Activated effector memory CD4-positive, alpha-beta T cell treated with Interleukin-2 at 50 U/mL for 16 hours (primary cell): ENCODE measurements at places on chromosomes 12 and 14.

- no peak for DNase-seq
Observed at GRCh38 chr14:42214981-42215491, 608.4 kb downstream of the LRFN5 start.

DNA sequence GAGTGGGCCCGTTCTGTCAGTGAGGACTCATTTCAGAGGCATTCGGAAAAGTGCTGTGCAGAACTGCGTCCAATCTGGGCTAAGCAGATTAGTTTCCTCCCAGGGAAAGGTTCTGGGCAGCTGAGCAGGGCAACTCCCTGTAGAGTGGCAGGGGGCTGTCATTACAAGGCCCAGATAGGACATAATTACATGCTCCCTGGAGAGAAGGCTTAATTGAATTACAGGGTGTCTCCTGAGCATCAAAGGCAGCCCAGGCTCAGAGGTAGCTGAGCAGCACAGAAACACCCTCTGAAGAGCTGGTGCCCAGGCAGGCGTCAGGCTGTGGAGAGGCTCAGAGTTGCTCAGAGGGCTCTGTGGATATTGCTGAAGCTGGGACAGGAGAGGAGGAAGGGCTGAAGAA is 36.0 kb downstream of the SLC8A3 start:
- DNase-seq = no peak

- DNase-seq = no peak
Observed at GRCh38 chr12:68780731-68781130, 27.2 kb upstream of the MDM2 start.

GRCh38 chr12:113207613-113208040 is 13.6 kb upstream of the TPCN1 start:
- DNase-seq = no peak

- no peak for DNase-seq
Observed at GRCh38 chr12:124277394-124278241, 17.3 kb upstream of the RFLNA start.

- DNase-seq = no peak
Observed at GRCh38 chr14:64364907-64365306, 23.2 kb upstream of the MTHFD1 start.

DNA sequence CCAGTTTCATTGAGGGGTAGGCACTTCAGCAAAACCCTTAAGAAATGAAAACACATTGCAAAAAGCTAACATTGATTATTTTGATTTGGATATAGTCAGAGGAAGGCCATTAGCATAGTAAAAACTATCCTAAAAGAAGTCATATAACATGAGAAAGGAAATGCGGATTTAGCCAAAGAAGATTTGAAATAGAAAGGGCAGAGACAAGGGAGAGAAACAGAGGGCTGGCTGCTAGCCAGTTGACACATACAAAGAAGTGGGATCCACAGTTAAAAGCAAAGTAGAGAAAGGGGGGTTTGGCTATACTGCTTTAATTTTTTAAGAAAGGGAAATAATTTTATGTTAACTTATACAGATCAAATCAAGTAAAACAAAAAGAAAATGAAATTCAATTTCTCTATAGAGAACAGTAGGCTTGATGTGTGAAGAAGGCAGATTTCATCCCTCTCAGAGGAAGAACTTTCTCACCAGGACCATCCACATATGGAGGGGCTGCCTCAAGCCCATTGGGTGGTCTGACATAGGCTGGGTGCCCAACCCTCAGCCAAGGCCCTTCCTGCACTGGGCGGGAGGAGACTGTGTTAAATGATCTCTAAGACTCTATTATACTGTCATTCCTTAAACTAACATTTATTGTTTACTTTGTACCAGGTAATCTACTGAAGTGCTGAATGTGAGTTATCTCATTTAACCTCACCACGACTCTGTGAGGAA is 420.3 kb downstream of the CCDC91 start:
- DNase-seq = no peak

GRCh38 chr12:63151623-63152320 is 771 bp upstream of the AVPR1A start:
- no peak for DNase-seq

DNA sequence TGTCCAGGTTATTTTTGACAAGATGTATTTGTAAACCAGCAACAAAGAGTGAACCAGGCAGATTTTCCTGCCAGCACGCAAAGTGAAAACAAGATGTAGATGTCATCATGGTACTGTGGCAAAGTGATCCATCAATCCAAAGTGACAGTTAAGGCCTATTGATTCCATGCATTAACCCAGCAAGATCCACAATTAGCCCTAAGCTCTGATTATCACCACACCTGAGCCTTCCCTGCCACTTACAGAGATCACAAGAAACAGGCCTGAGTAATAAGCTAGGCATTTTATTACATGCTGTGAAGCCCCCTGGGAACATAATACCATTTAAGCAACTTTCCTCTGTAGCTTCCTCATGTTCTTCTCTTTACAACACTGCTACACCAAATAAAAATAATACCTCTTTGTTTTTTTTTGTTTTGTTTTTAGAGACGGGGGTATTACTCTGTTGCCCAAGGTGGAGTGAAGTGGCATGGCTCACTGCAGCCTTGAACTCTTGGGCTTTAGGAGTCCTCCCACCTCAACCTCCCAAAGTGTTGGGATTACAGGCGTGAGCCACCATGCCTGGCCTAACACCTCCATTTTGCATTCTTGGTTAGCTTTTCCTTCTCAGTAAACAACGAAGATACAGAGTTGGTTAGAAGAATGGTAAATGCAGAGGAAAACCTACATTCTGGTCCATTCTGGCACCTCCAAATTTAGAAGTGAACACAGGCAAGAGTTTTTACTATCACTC is 85.5 kb downstream of the STON2 start:
- DNase-seq = no peak

DNA sequence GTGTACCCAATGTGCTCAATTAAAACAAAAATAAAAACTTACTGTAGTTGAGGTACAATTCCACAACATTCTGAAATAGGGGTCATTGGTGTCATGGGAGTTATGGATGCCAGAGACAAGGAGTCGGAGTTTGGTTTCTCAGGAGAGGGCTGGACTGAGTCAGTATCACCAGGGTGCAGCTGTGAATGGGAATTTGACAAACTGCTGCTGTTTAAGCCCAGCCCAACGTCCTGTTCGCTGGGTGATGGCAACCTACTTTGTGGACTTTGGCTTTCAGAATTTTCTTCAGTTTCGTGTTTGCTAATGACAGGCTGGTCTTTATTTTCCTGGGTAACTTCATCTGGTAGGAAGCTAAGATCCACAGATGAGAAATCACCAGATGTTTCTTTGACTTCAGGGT is 3.9 kb downstream of the TBPL2 start:
- DNase-seq = no peak

DNA sequence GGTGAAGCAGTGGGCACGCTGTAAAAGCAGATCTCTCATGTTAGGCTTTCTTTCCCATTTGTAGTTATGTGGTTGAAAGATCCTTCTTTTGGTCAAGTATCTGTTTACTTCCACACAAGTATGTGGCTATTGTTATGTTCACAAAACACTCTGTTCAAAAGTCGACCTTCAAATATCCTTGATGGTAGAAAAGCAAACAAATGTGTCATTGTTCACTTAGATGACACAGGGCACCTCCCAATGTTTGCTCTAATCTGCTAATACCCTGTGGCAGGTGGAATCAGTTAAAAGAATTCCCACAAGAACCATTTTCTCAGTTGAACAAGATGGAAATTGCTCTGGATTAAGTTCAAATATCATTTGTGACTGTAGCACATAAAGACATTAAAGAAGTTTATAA is 43.6 kb upstream of the NAA30 start:
- no peak for DNase-seq

DNA sequence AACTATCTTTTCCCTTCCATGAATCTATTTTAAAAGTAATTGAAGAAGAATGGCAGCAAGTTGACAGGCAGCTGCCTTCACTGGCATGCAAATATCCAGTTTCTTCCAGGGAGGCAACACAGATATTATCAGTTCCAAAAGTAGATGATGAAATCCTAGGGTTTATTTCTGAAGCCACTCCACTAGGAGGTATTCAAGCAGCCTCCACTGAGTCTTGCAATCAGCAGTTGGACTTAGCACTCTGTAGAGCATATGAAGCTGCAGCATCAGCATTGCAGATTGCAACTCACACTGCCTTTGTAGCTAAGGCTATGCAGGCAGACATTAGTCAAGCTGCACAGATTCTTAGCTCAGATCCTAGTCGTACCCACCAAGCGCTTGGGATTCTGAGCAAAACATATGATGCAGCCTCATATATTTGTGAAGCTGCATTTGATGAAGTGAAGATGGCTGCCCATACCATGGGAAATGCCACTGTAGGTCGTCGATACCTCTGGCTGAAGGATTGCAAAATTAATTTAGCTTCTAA is 18.4 kb downstream of the TMPO start:
- DNase-seq = no peak

GRCh38 chr12:24206621-24207020 is 257.2 kb upstream of the SOX5 start:
- no peak for DNase-seq

- peak; percentile 40 for DNase-seq
Observed at GRCh38 chr14:97719931-97720330, 922.7 kb downstream of the VRK1 start.

DNA sequence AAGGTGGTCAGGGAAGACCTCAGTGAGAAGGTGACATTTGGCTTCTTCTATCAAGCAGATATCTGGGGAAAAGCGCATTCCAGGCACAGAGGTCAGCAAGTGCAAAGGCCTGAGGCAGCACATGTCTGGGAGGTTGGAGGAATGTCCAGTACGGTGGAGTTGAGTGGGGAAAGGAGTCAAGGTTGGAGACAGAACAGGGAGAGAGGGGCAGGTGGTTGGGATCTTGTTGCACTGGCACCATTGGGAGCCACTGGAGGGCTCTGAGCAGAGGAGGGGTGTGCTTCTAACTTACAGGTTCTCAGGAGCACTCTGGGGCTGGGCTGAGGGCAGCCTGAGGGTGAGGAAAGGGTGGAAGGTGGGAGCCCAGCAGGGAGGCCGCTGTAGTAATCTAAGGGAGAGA is 52.1 kb downstream of the EID3 start:
- no peak for DNase-seq

DNA sequence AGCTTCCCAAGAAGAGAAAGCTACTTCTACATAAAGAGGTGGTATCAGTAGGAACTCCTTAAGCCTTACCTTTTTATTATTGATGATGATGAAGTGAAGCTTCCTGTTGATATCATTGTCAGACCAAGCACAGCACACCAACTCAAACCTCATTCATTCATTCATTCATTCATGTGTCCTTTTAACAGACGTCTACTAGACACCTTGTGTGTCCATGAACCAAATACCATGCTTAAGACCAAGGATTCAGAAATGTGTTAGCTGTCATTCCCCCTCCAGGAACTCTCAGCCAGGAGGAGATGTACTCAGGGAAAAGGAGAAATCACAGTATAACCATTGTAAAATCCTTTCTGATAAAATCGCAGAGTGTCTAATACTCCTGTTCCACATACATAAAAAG is 194.8 kb downstream of the ZFP36L1 start:
- DNase-seq = no peak

GRCh38 chr12:57218030-57218853 is 1.6 kb downstream of the NXPH4 start:
- no peak for DNase-seq

DNA sequence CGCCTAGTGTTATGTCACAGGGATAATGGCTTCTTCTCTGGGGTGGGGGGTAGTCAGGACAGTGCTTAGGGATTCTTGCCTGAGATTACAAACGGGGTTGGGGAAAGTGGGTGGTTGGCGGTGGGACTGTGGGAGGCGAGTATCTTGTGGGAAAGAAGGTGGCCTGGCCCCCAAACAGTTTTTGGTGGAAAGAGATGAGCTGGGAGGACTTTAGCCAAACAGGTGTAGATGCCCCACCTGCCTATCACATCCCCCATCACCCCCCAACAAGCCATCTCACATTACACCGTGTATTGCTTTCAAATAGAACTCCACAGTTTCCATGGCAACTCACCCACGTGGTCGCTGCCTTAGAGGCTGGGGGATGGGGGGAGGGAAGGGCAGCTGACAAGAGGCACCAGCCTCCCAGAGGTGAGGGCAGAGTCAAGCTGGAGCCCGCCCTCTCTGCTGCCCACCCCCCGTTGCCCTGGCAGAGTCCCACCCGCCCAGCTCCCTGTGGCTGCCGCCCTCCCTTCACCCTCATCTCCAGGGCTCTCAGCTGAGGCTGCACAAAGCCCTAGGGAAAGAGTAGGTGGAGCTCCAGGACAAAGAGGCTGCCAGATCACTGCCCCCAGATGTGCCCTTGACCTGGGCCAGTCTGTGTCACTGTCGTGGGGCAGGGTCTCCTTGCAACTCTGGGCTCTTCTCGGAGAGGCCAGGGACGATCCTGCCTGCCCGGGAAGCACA is 98.3 kb downstream of the LRRC74A start:
- DNase-seq = peak; percentile 10

GRCh38 chr14:23692416-23692815 is 56.3 kb downstream of the DHRS2 start:
- DNase-seq = no peak
